ENCODE measurements at places on chromosomes 1 and 21.

- DNase-seq, result no peak
Observed at GRCh38 chr1:153397924-153398651, 7.2 kb upstream of the S100A8 start.

- DNase-seq, result no peak
Observed at GRCh38 chr1:162835157-162835899, 25.6 kb downstream of the CCDC190 start.

DNA sequence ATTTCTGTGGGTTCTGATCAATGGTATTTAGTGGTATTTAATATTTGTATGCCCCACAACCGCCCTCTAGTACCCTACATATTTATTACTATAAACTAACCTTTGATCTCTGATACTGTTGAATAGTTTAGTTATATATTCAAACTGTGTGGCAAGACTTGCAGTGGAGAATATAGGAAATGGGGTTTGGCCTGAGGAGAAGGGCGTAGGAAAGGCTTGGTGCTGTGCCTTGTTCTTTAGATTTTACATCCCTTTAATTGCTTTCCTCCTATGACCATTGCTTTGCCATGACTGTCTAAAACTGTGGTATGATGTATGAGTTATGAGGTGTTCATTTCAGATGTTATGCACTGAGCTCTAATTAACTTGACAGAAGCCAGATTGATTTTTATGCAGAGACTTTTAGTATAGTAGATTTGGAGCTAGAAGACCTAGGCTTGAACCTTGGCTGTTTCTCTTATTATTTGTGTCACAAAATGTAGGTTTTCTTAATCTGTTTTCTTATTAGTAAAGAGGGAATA lies 18.6 kb downstream of the DISP1 start:
- no peak for DNase-seq

DNA sequence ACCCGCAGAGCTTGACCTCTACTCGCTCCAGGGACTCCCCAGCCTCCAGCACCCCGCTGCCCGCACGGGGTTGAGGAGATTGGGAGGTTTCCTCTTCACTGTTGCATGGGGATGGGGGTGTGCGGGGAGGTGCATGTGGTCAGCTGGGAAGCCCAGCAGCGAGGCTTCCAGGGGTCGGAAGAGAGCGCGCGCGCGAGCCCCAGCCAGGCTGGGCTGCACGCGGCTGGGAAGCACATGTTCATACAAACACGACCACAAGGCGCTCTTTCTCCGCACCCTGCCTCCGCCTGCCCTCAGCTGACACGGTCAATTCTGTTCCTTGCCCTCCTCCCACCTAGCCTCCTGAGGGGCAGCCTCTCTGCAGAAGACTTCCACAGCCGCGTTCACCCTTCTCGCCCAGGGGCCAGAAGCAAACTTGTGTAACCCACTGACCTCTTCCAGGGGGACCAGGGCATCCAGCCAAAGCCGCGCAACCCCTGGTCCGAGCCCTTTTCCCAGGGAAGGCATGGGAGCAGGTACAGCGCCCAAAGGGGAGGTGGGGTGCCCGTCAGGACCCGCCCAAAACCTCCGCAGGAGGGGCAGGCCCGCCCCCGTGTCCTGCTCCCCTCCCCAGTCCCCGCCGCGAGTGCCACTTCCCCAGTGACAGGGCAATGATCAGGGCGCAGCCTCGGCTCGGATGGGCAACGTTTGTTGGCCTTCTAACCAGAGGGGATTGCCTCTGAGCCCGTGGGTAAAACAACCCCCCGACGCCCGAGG lies 1.3 kb downstream of the COL24A1 start:
- no peak for DNase-seq

GRCh38 chr1:29240400-29240837 lies 4.1 kb downstream of the PTPRU start:
- no peak for DNase-seq

DNA sequence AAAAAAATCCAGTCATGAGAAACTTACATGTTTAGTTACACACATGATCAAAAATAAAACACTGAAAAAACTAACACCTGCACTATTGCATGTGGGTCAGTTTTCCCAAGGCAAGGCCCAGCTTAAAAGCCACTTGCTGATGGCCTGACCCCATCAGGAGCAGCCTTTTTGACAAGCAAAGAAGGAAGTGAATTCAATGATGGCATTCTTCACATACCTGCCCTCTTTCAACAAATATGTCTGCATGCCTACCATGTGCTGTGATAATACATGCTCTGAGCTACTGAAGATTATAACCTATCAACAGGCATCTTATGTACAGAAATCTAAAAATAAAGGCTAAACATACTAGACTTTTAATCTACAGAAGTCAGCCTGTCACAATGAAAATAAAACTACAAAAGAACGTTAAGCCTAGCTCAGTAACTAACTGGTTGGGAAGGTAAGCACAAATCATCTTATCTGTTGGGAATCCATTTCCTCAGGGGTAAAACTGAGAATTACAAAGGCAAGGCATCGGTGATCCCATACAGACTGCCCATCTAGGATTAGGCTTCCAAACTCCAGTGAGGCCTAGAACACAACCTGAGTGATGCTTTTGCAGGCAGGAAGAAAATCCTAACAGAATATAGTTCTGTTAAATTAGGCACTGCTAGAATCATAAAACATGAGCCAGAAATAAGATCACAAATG lies 14.5 kb downstream of the SORT1 start:
- DNase-seq, result no peak

GRCh38 chr1:150692720-150693119 lies 4.2 kb downstream of the GOLPH3L start:
- no peak for DNase-seq

GRCh38 chr1:83098791-83099190 lies 900.1 kb downstream of the TTLL7 start:
- no peak for DNase-seq

- DNase-seq, result peak; percentile 18
Observed at GRCh38 chr1:68346188-68346808, 103.5 kb downstream of the RPE65 start.

GRCh38 chr1:78229344-78229743 lies 183.6 kb downstream of the GIPC2 start:
- no peak for DNase-seq

- DNase-seq, result no peak
Observed at GRCh38 chr1:173205146-173206051, 1.7 kb downstream of the TNFSF4 start.

- peak; percentile 63 for DNase-seq
Observed at GRCh38 chr1:22557341-22557950, 5.8 kb upstream of the EPHA8 start.

GRCh38 chr1:53377438-53377841 lies 49.6 kb upstream of the LRP8 start:
- no peak for DNase-seq

DNA sequence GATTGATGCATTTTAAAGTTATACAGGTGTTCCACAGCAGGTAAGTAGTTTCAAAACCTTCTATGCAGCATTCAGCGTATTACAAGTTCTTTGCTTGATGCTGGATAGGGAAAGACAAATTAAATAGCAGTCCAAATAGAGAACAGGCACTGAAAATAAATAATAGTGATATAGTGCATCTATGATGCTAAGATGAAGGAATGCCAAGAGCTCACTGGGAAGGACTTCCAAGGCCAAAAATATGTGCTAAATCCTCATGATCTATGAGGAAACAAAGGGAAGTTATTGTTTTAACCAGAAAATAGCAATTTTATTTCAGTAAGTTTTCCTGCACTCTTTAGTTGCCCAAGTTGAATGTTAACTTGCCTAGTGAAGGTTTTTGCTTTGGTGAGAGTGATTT lies 127.8 kb upstream of the GREM2 start:
- DNase-seq, result no peak

GRCh38 chr1:34663031-34663430 lies 91.8 kb upstream of the GJB5 start:
- DNase-seq, result peak; percentile 45

GRCh38 chr1:154533952-154534844 lies 24.3 kb downstream of the UBE2Q1 start:
- peak; percentile 79 for DNase-seq

GRCh38 chr1:43232074-43232473 lies 37.7 kb upstream of the TMEM125 start:
- no peak for DNase-seq

GRCh38 chr1:8267307-8267706 lies 50.6 kb upstream of the SLC45A1 start:
- DNase-seq, result no peak

DNA sequence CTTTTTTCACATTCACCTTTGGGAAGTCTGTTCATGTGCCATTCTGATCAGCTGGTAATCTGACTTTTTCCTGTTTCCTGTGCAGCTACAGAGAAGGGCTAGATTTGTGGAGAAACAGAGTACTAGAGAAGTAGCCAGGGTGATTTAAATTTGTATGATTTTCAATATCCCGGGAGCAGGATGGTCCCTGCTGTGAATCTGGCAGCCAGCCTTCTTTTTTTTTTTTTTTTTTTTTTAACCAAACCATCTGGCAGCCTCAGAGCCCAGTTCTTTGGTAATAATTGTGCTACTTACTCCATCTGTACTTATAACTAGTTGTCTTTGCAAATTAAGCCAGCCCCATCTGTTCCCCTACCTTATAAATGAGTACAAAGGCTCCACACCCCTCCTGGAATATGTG lies 248.6 kb upstream of the DEPDC1 start:
- no peak for DNase-seq

DNA sequence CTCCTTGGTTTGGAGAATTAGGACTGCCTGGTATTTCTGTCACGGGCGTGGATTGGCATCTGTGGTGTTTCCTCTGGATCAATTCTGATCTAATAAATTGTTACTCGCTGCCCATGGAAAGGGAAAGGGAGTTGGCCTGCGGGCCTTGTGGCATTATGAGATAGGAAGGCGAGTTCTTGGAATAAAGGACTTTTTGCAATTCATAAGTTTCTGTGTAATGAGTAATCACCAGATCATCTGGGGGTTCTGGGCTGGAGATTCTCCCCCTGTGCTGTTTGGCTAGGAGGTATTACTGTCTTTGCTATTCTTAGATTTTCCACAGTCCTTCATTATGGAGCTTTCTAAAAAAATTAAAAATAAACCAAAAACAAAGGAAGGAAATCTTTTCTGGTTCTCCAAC lies 315.9 kb downstream of the CAMTA1 start:
- no peak for DNase-seq

- DNase-seq, result no peak
Observed at GRCh38 chr1:111776861-111777260, 21.2 kb downstream of the DDX20 start.

DNA sequence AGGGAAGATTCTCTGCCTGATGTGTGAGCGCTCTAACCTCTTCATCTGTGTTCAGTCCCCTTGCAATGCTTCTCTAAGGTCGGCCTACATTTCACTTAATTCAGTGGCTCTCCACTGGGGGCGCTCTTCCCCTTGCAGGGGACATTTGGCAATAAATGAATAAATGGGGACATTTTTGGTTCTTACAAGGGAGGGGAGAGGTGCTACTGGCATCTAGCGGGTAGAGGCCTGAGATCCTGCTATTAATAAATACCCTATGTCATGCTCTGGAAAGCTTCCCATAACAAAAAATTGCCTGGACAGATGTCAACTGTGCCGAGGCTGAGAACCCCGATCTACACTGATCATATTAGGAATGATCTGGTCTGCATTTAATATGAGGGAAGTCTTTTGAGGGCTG lies 25.9 kb upstream of the DNAJC11 start:
- peak; percentile 75 for DNase-seq

- no peak for DNase-seq
Observed at GRCh38 chr1:178465011-178465410, 31.8 kb downstream of the CLEC20A start.

GRCh38 chr21:31675318-31675717 lies 15.8 kb downstream of the SOD1 start:
- no peak for DNase-seq

- DNase-seq, result no peak
Observed at GRCh38 chr1:26991310-26992116, 2.0 kb upstream of the TRNP1 start.

- no peak for DNase-seq
Observed at GRCh38 chr1:44423591-44424537, 18.8 kb downstream of the RNF220 start.

DNA sequence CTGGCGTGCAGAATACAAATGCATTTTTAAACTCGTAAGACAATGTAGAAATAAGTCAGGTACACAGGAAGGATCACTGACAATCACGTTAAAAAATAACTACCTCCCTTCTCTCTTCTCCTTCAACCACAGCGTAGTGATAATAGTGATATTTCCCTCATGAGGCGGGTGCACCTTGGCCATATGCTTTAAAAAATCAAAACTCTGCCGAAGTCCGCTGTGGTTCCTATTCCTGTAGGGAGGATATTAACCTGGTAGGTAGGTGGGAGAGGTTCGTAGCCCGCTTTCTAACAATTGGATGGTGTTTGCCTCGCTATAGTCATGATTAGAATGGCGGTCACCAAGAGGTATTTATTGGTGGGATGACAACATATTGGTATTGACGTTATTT lies 732 bp downstream of the GREM2 start:
- DNase-seq, result no peak

- peak; percentile 55 for DNase-seq
Observed at GRCh38 chr1:90850181-90850897, 133.2 kb upstream of the BARHL2 start.

- peak; percentile 90 for DNase-seq
Observed at GRCh38 chr1:224534731-224535130, 81.4 kb upstream of the CNIH3 start.

DNA sequence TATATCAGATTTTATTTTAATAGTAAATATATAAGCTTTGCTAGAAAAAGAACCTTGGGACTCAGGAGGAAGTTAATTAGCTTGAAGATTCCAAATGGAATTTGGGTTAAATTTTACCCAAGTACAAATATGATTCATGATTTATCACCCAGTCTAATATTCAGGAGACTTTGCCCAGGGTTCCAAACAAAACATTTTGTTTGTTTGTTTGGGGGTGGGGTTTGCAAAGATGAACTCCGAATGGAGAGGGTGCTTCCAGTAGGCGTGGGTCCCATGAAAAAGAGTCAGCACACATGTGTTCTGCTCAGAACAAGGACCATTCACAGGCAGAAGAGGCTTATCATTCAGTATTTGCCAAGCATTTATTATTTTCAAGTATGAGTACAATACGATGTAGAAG lies 23.5 kb downstream of the KCNT2 start:
- no peak for DNase-seq

DNA sequence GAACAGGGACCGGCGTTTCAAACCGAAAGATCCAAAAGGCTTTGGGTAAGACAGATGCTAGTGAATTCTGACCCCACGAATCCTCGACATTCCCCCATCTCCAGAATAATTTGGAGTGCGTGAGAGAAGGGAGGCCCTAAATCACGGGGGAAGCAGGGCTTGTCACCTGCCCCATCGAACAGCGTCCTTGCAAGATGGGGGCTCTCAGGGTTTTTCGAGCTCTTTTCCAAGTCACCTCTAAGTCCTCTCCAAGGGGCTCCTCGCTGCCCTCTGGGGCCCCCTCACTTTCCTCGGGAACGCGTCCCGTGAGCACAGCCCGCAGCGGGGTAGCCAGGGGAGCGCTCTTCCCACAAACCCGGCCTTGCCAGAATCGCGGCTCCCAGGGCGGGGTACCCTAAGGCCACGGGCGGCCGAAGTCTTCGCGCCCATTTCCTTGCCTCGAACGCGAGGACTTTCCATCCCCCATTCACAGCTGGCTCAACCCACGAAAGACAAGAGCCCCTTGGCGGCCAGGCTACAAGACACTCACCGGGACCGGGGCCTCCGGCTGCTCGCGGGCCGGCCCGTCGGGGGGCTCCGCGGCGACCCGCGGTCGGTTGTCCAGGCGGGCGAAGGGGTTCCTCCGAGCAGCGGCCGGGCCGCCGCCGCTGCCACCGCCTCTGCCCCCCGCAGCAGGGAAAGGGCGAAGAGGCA lies 546 bp downstream of the DONSON start:
- DNase-seq, result peak; percentile 25

- no peak for DNase-seq
Observed at GRCh38 chr21:38741092-38741949, 64.4 kb upstream of the ETS2 start.

- DNase-seq, result peak; percentile 62
Observed at GRCh38 chr1:214044438-214045214, 56.9 kb downstream of the PROX1 start.

All from NCI-H510A treated with DMSO at 0.1 percent for 48 hours (cell line).